Foreskin melanocyte (primary cell): ENCODE measurements at places on chromosomes 12 and 14.

GRCh38 chr14:24368562-24369252, 723 bp downstream of the NFATC4 start:
- DNase-seq: no peak

DNA sequence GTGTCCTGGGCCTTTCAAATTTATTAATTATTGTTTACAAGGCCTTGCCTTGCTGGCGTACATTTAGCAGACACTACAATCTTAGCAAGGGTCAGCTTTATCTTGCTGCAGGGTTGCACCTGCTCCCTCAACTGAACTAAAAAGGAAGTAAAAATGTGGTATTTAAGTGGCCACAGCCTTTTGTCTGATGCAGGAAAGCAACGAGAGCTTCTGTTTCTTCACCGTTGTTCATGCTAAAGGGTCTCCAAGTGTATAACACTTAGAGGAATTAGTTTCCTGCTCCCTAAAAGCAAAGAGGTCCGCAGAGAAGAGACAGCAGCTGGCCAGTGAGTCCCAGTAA, 62.8 kb upstream of the EGLN3 start:
- DNase-seq: no peak

DNA sequence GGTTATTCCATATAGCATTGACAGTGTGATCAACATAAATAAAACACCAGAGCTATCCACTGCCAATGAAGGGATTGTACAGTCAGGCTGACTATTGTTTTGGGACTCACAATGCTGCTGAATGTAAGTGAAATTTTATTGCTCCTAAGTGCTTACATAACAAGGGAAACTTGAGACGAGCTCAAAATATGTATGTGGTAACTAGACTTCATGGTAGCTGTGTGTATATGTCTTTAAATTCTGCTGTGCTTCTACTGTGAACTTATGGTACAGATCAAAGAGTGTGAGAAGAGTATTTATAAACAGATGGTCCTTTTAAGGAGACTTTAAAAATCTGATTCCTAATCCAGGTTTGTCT, 6.9 kb downstream of the FLRT2 start:
- peak; percentile 40 for DNase-seq

GRCh38 chr14:37599507-37600368, 4.3 kb downstream of the TTC6 start:
- no peak for DNase-seq

DNA sequence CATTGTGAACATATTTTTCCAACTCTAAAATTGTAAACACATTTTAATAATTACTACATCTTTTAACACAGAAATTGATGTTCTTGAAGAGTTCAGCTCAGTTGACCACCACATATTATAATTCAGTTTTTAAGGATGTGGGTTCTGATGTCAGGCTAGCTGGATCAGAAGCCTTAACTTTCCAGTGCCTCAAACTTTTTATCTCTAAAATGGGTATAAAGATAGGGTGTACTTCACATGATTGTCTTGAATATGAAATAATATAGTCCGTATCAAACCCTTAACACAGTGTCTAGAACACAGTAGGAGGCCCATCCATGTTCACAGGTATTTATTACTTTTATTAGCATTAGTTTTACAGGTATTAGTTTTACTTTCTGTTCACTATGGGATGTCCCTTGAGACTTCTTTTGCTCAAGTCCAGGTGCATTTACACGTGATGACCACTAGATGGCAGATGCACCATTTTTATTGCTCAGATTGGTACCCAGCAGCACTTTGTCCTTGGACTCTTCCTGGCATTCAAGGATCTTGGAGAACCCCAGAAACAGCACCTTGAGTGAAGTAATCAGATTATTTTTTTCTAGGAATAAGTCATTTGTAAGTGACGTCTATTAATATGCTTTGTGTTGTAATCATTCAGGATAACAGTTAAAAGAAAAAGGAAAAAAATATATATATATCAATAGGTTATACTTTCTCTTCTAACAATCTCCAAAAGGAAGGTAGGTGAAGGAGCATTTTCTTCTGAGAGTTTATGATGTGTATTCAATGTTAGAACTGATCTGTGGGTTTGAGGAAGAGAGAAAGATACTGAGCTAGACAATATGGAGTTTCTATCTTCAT, 580.2 kb downstream of the ETNK1 start:
- DNase-seq: peak; percentile 24

- no peak for DNase-seq
Measured at GRCh38 chr14:36870776-36871175, 209.1 kb downstream of the PAX9 start.

DNA sequence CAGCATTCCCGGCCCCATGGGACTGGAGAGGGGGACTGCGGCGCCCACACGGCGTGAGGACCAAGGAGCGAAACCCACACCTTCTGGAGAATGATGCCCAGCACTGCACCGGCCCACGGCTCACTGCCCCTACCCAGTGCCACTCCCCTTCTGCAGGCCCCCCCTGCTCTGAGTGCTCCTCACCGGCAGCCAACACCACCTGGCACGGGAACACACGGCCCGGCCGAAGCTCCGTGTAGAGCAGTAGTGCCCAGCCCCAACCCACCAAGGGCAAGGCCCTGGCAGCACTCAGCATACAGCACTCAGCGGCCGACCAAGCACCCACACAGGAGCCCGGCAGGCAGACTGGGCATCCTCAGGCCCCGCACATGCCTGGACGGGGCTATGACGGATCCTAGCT, 13.4 kb downstream of the BTBD6 start:
- DNase-seq: no peak

- no peak for DNase-seq
Measured at GRCh38 chr14:55313480-55313879, 42.3 kb downstream of the FBXO34 start.

DNA sequence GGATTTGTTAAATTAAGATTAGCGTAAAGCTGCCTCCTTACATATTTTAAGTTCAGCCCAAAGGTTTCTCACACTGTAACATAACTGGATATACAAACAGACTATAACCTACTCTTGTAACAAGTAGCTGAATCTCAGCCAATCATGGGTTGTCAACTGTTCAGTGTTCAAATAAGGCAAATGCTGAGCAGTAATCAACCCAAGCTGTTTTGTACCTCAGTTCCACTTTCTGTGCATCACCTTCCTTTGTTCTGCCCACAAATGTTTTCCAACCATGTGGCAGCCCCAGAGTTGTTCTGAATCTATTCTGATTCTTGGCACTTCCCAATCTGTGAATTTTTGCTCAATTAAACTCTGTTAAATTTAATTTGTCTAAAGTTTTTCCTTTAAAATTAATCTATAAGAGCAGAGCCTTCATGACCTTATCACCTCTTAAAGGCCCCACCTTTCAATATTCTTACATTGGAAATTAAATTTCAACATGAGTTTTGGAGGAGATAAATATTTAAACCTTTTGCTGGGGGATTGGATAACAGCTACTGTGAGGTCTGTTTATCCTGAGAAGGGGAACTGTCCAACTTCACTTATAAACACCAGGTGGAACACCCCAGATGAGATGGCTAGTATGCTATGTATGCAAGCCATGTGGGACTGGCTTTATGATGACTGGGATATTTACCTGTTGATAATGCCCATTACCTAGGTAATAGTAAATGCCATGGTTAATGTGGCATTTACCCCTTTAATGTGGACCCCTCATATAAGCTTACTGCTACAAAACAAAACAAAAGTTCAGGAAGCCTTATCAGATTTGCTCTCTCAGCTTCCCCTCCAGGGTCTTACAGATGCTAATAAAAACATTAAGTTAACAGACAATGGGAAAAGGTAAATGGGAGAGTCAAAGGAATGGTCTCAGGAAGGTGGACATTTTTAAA, 42.2 kb upstream of the ARID2 start:
- DNase-seq: no peak

DNA sequence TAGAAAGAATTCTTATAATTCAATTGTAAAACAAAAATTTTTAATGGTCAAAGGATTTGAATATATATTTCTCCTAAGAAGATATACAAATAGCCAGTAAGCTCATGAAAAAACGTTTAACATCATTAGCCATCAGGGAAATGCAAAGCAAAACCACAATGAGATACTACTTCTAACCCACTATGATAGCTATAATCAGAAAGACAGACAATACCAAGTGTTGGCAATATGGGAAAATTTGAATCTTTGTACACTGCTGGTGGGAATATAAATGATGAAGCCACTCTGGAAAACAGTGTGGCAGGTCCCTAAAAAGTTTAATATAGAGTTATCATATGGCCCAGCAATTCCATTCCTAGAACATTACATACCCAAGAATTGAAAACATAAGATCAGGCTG, 25.4 kb downstream of the RALGAPA1 start:
- DNase-seq: no peak

GRCh38 chr12:6302621-6303020, 7.9 kb upstream of the PLEKHG6 start:
- DNase-seq: no peak

GRCh38 chr12:84811291-84811690, 101.3 kb downstream of the SLC6A15 start:
- DNase-seq: no peak
